PC-3 (cell line): ENCODE measurements at places on chromosomes 4 and X. TPM values are rescaled to one million over a fixed set of nuclear protein-coding genes. Genes with fewer than 3 reads are reported as not detected.

TMEM156 gene
- 32.1 and 41.5 TPM in 2 replicates for total RNA-seq

MMRN1 gene
- 0.69 and 0.73 TPM in 2 replicates for total RNA-seq

LGI2 gene
- total RNA-seq = 0.18 and 3.4 TPM in 2 replicates

ART3 gene
- not detected in 2 replicates for total RNA-seq

HSFX2 gene
- total RNA-seq = not detected in 2 replicates
